CD8-positive, alpha-beta memory T cell (primary cell): ENCODE measurements at places on chromosomes 6 and 20. TPM values are rescaled to one million over a fixed set of nuclear protein-coding genes. Genes with fewer than 3 reads are reported as not detected.

Gene SLC17A1
- not detected for polyA plus RNA-seq

Gene LRFN2
- 0.29 TPM for polyA plus RNA-seq

Gene HLA-DRA
- polyA plus RNA-seq: 41.3 TPM

DNA sequence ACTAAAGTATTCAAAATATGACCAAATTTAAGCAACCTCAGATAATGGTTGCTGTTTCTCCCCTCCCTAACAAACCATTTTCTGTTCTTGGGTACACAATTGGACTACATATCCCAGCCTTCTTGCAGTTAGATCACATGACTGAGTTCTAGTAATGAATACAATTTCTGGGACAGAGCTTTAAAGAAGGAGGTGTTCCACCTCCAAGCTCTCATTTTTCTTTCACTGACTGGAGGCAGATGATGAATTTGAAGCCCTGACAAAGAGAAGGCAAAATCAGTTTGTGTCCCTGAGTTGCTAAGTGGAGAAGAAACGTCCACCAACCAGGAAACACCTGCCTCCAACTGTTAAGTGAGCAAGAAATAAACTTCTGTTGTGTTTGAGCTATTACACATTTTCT lies 117.2 kb downstream of the LCA5 start:
- H3K27me3 ChIP-seq: no peaks in the 10 kb centered on the region
- no peak for DNase-seq
- H3K27ac ChIP-seq: no peak overlapping the region
- no peak overlapping the region for H3K4me3 ChIP-seq

DNA sequence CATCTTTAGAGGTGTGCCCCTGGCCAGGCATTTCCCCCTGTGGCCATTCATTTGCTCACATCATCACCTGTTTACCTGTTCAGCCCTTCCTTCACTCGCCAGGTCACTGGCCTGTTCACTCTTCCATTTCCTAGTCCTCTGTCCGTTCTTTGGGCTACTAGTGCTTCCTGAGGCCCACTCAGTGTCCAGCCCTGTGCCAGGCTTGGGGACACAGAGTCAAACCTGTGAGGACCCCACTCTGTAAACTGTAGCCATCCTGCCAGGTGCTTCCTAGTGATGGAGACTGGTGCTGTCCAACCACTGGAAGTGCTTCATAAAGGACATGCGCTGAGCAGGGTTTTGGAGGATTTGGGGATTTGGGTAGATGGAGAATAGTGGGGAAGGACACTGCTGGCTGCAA lies 3.5 kb downstream of the DLGAP4 start:
- no peaks in the 10 kb centered on the region for H3K36me3 ChIP-seq
- DNase-seq: no peak
- peaks cover 32% of the 10 kb centered on the region for H3K27me3 ChIP-seq
- peaks cover 5% of the 10 kb centered on the region for H3K4me1 ChIP-seq

DNA sequence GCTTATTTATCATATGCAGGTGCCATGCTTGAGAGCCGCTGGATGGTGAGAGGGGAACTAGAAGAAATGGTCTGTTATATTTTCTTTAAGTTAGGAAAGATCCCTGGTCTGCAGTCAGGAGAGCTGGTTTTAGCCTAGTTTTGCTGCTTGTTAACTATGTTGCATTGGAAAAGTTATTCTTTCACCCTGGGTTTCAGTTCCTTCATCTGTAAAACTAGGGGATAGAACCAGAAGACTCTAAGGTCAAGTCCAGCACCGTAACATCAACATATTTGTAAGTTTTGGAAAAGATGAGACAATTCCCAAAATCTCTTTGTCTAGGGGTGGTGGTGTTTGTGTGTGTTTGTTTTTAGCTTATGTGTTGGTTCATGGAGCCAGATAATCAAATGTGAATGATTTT lies 304.0 kb downstream of the QKI start:
- H3K36me3 ChIP-seq: no peaks in the 10 kb centered on the region
- H3K27me3 ChIP-seq: no peaks in the 10 kb centered on the region
- H3K27ac ChIP-seq: no peak overlapping the region
- DNase-seq: no peak
- H3K4me3 ChIP-seq: no peak overlapping the region

DNA sequence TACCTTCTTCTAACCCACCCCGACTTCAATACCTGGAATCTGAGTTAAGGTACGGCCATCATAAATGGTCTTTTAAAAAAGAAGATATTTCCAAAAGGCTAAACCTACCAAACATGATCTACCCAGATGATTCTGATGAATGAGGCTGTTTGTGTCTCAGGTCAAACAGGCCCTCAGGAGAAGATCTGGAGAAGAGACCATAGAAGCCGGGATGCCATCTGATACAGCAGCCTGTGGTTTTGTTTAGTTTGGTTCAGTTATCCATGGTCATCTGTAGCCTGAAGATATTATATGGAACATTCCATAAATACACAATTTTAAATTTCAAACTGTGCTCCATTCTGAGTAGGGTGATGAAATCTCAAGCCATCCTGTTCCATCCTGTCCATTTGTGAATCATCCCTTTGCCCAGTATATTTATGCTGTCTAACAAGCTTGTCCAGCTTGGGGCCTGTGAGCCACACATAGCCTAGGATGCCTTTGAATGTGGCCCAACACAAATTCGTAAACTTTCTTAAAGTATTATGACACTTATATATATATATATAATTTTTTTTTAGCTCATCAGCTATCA lies 4.0 kb upstream of the CAP2 start:
- no peak overlapping the region for H3K27ac ChIP-seq
- H3K4me1 ChIP-seq: no peaks in the 10 kb centered on the region
- H3K27me3 ChIP-seq: peaks cover 11% of the 10 kb centered on the region

GRCh38 chr20:62413025-62413570 lies 6.0 kb upstream of the CABLES2 start:
- H3K27ac ChIP-seq: no peak overlapping the region
- no peaks in the 10 kb centered on the region for H3K36me3 ChIP-seq
- H3K27me3 ChIP-seq: no peaks in the 10 kb centered on the region
- no peak overlapping the region for H3K4me3 ChIP-seq

DNA sequence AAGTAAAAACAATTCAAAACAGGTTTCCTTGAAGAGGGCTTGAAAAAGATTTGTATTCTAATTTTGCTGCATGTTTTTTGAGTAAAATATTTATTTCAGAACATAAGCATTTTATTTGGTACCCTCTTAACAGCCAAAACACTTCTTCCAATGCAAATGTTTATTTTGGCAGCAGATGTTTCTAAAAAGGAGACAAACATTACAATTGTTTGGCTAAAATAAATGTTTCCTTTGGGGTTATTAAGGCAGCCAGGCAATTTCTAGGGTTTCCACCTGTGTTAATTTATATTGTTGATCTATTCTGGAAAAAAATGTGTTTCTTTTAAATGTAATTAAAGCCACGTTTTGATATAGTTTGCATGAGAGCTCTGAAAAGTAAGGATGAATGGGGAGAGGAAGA lies 56.6 kb downstream of the ARID1B start:
- no peak overlapping the region for H3K27ac ChIP-seq
- H3K4me1 ChIP-seq: no peaks in the 10 kb centered on the region
- H3K36me3 ChIP-seq: no peaks in the 10 kb centered on the region
- no peak overlapping the region for H3K4me3 ChIP-seq
- DNase-seq: no peak

DNA sequence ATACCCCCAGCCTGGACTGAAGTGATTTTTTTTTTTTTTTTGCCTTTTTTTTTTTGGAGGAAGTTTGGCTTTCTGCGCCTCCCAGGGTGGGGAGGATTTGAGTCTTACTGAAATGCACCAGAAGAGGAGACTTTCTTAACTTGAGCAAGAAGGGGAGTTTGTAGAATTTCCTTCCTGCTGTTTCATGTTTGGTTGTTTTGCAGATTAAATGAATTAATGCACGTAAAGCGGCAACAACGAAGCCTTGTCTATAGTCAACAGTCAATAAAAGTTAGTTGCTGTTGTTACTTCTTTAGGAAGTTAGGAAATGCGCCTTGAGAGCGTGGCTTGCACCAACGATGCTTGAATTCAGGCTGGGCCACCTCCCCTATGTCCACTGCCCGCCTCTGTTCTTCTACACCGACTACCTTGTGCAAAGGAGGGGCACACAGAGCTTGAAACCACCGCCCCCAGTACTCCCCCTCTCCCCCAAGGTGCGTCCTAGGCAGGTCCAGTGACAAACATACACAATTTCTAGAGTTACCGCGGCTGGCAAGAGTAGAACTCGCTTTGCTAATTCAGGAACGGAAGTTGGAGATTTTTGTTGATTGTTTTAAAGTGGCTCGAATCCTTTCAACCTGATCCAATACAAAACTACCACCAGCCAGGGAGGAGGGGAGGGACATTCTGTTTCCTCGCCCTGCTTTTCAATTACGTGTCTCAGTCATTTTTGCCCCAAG lies 830 bp upstream of the CYP24A1 start:
- no peak overlapping the region for H3K4me3 ChIP-seq
- no peaks in the 10 kb centered on the region for H3K36me3 ChIP-seq

DNA sequence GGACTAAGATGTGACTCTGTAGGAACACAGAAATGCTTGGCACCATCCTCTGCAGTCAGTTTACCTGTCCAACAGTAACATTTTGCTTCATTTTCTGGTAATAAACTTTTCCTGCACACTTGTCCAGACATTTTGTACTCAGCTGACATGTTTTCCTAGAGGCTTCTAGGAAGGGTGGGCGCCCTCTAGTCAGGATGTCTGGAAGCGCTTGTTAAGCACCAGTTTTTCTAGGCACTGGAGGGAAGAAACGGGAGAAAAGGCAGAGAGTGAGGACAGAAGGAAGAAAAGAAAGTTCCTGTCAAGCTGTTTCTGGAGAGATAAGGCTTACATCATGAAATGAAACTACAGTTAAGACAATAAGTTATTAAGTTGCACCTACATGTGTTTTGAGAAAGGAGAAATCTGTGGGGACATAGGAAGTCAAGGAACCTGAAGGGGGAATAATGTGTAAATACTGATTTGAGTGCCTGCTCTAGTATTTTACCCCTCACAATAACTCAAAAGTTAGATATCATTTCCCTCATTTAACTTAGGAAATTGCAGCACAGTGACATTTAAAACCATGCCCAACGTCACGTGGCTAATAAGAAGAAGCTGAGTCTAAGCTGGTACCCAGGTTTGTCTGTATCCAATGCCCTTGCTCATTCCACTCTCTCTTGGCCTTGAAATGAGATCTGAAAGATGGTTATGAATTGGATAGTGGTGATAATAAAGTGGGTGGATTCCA lies 42.7 kb upstream of the TNFRSF21 start:
- no peaks in the 10 kb centered on the region for H3K27me3 ChIP-seq
- no peak for DNase-seq
- no peaks in the 10 kb centered on the region for H3K4me1 ChIP-seq
- H3K36me3 ChIP-seq: no peaks in the 10 kb centered on the region
- H3K4me3 ChIP-seq: no peak overlapping the region

DNA sequence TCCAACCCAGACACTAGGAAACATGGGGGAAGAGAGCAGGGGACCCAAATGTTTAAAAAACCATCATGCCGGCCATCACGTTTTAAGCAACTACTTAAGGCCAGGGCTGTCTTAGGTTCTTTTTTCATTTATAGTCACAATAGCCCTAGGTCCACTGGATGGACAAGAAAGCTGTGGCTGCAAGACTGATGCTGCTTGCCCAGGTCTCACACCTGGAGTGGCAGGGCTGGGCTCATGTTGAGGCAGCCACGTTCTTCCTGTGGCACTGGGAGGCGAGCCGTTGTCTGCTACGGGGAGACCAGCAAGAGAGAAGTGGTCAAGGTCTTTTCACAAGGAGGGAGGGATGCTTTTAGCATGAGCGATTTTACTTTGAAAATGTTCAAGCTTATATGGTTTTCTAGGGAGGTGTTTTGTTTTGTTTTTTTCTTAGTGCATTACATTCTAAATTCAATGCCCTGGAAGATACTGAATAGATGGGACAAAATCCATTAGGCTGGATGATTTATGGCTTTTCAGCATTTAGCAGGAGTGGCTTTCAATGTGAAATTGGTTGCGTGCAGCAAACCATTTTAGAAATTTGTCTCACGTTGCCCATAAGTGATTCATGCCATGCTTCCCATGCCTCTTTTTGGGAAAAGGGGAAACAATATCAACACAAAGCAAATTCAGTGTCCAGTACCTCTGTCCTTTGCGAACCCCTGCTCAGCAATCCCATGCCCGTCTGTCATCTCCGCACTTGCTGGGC lies 106.6 kb upstream of the SNX9 start:
- H3K4me1 ChIP-seq: no peaks in the 10 kb centered on the region
- no peak overlapping the region for H3K4me3 ChIP-seq
- H3K27me3 ChIP-seq: no peaks in the 10 kb centered on the region
- no peak for DNase-seq

- H3K4me1 ChIP-seq: peaks cover 42% of the 10 kb centered on the region
- no peak overlapping the region for H3K4me3 ChIP-seq
- peak; percentile 62 for DNase-seq
- H3K36me3 ChIP-seq: no peaks in the 10 kb centered on the region
Observed at GRCh38 chr20:62030834-62031434, 34.7 kb downstream of the TAF4 start.
